ENCODE measurements at places on chromosomes 2 and 18.

- DNase-seq, result no peak
Measured at GRCh38 chr2:22903616-22904015, 481.4 kb upstream of the KLHL29 start.

DNA sequence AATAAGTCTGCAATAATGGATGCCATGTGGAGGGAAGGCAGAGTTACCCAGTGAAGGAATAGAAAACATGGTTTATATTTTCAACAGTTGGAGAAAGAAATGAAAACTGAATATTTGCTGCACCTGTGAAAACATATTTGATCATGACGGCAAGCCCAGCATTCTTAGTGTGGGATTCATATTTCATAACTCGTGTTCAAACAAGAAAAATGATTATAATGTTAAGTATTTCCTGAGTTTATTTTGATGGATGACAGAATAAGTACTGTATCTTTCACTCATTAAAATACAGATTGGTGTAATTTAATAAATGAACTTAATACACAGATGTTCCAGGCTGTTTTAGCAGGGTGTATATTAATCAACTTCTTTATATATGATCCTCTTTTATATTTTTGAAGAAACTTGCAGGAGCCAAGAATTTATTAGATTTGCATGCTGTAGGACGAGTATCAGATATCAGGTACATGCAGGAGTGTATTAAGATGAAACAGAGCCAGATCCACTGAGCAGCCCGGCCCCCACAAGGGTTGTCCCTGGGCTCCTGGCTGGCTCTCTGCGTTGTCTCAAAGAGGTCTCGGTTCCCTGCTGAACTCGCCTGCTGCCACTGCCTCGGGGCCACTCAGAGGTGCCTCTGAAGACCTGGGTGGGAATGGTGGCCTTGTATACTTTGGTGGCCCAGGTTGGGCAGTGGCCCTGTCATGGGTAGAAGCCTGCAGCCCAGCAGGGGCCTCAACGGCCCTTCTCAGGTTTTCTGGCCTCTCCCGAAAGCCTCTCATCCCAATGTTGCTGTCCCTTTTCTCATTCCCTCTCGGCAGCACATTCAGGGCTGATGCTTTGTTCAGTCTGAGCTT lies 95.0 kb upstream of the LDAH start:
- no peak for DNase-seq

DNA sequence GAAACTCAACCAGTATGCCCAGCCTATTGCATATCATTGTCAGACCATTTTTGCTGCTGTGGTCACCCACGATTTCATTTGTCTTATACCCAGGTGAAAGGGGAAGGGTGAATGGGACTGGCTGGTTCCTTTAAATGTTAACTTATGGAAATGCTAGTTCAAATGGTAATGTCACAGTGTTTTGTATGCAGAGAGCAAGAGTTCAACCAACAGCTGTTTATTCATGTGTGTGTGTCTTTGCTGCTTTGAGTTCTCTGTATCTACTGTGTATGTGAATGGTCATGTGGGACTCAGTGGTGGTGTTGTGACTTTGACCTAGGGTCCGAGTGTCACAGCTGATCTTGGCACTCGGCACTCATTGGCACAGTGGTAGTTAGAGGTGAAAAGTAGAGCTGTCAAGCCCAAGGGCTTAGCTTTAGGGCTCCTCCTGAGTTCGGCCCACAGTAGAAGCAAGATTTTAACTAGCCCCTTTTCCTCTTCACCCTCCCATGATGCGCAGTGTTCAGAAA lies 114.6 kb downstream of the NRP2 start:
- DNase-seq, result no peak

DNA sequence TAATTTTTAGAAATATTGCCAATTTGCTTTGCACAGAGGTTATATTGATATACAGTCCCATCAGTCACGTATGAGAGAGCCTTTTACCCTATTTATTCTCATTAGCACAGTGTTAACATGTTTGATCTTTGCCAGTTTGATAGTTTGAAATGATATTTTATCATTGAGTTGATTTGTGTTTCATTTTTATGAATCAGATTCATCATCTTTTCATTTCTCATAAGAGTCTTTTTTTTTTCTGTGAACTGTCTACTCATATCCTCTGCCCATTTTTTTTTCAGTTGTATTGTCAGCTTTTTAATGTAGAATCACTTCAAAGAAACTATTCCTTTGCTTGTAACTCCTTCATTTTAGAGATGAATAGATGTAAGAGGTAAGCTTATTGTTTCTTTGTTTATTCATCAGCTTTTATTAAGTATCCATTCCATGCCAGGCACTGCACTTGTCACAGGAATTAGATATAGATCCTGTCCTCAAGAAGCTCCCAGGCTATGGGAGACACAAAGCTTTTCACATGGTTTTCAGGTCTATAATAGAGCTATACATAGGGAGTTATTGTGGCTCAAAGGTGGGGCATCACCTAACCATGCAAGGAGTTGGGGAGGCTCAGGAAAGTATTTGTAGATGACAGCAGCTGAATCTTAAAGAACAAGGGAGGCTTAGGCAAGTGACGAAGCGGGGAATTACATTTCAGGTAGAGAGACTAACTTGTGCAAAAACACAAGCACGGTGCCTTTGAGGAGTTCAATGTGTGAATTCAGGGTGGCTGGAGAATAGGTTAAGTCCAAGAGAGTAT lies 42.1 kb downstream of the CD28 start:
- DNase-seq, result no peak

GRCh38 chr2:102141970-102142828 lies at the start of gene IL1R1:
TSS of gene IL1R1 (plus strand) at chr2:102142746. CDS start at chr2:102157725, 14,979 bp downstream.
- DNase-seq, result no peak
